ENCODE measurements at places on chromosomes 2 and 18. TPM values are rescaled to one million over a fixed set of nuclear protein-coding genes. Genes with fewer than 3 reads are reported as not detected.
A peak's percentile ranks its signal among the peaks of the same experiment; 100 is the strongest.

The CYP26B1 gene
- not detected for total RNA-seq

The CNGA3 gene
- total RNA-seq = not detected

The KCNS3 gene
- total RNA-seq = not detected

DNA sequence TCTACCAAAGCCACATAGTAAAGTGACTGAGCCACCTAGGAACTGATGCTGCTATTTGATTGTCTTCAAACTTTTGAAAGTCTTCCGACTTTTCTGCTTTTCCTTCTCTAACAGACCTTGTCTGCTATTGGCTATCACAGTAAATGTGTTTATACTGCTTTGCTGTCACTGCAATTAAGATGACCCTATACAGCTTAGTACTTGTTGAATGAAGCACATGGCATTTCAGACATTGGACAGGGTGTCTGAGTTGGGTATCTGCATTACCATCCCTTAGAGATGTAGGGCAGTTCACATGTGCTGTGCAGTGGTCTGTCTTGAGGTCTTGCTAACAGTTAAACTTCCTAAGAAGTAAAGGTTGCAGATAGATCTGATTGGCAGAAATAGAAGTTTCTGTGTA, 3.6 kb downstream of the WDR43 start:
- peaks cover 22% of the 10 kb centered on the region for H3K4me1 ChIP-seq
- no peak overlapping the region for H3K27ac ChIP-seq
- peak overlapping the region; percentile 100 for H3K4me3 ChIP-seq
- H3K27me3 ChIP-seq = no peaks in the 10 kb centered on the region

- no peak overlapping the region for H3K27ac ChIP-seq
- DNase-seq = no peak
- no peaks in the 10 kb centered on the region for H3K4me1 ChIP-seq
- H3K36me3 ChIP-seq = peaks cover 5% of the 10 kb centered on the region
- peaks cover 7% of the 10 kb centered on the region for H3K27me3 ChIP-seq
- H3K4me3 ChIP-seq = no peak overlapping the region
These were observed 77.4 kb downstream of the THNSL2 start for GRCh38 chr2:88247531-88247930.

The ANKRD30B gene
- not detected for total RNA-seq

The HTR2B gene
- not detected for total RNA-seq

GRCh38 chr2:24497685-24498084, 6.6 kb downstream of the NCOA1 start:
- peaks cover 55% of the 10 kb centered on the region for H3K4me1 ChIP-seq
- peak overlapping the region; percentile 5 for H3K27ac ChIP-seq
- peaks cover under 1% of the 10 kb centered on the region for H3K36me3 ChIP-seq
- no peak overlapping the region for H3K4me3 ChIP-seq
- no peak for DNase-seq

DNA sequence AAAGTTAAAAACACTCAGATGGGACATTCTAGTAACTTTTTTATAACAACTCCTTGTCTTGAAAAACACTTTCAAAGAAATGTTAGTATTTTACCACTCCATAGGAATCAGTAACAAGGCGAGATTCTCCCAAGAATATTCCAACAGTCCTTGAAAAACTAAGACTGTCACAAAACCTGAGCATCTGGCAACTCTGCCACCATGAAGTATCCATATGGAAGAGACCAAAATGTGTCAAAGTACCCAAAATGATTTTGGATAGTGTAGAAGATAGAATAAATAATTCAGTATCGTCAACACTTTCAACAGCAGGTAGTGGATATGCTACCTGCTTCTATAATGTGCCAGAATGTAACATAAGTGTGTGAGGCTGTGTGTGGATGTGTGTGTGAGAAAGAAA, 361.8 kb downstream of the ZEB2 start:
- peaks cover 15% of the 10 kb centered on the region for H3K4me1 ChIP-seq
- no peaks in the 10 kb centered on the region for H3K27me3 ChIP-seq
- peaks cover 9% of the 10 kb centered on the region for H3K36me3 ChIP-seq
- H3K4me3 ChIP-seq = no peak overlapping the region
- no peak for DNase-seq

DNA sequence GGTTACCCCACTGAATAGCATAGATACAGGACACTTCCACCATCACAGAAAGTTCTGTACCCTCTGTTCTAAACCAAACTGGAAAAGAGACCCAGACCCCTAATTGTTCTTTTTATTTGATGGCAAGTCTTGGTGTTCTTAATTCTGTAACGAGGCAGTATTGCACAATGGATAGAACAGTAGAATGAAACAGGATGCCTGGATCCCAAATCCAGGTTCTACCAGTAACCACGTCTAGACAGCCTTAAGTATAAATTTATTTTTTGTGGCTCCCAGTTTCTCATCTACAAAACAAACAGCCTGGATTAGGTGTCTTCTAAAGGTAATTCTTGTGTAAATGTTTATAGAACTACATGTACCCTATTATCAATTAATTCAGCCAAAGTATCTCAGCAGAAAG, 23.7 kb downstream of the SMC6 start:
- H3K4me1 ChIP-seq = no peaks in the 10 kb centered on the region
- no peak for DNase-seq
- H3K27ac ChIP-seq = no peak overlapping the region
- H3K36me3 ChIP-seq = peaks cover 15% of the 10 kb centered on the region
- H3K27me3 ChIP-seq = no peaks in the 10 kb centered on the region

GRCh38 chr2:239308661-239309397, 92.0 kb downstream of the HDAC4 start:
- no peak overlapping the region for H3K27ac ChIP-seq
- no peak overlapping the region for H3K4me3 ChIP-seq
- H3K36me3 ChIP-seq = no peaks in the 10 kb centered on the region
- DNase-seq = no peak
- H3K4me1 ChIP-seq = peaks cover 14% of the 10 kb centered on the region

DNA sequence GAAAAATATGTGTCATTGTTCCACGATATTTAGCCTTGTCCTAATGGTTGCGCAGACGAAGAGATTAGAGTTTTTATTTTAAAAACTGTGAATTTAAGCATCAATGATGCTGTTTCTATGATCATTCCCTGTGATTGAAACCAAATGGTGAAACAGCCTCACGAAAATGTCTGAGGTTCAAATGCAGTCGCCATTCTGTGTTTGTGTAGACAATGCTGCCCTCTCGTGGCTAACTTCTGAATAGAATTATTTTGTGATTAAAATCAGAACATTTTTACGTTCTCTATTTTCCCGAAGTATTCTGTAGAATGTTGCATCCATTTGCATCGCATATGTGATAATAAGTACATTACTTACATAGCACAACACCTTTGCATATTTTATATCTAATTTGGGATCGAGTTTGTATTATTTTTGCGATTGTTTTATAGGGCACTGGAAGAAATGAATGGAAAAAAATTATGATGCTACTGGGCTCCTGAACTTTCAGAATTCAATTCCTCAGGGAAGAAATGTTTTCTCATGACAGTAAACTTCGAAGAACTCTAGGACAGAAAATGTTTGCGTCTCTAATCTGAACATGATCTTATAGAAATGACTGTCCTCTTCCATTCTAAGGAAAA, 54.8 kb upstream of the CREB1 start:
- H3K27ac ChIP-seq = peak overlapping the region; percentile 21
- no peaks in the 10 kb centered on the region for H3K36me3 ChIP-seq
- H3K4me3 ChIP-seq = no peak overlapping the region
- H3K4me1 ChIP-seq = peaks cover 19% of the 10 kb centered on the region
- DNase-seq = no peak

DNA sequence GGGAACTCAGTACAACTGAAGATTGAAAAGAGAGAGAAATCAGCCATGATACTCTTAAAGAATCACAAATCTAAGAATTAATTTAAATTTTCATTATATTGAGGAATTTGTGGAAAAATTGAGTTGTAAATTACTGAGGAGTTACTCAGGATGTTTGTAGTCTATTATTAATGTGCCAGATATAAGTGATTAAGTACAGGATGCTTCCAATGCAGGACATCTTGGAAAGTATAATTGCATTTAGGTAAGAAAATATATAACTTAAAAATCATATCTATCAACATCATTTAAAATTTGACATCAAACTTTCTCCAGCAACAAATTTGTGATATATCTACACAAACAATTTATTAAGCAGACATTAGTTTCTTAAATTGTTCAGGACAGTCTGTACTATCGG, 1.3 kb downstream of the CALCRL start:
- H3K4me1 ChIP-seq = peaks cover 7% of the 10 kb centered on the region
- H3K27me3 ChIP-seq = no peaks in the 10 kb centered on the region
- no peak overlapping the region for H3K27ac ChIP-seq
- no peak overlapping the region for H3K4me3 ChIP-seq
- H3K36me3 ChIP-seq = no peaks in the 10 kb centered on the region

GRCh38 chr2:143575340-143575739, 446.1 kb downstream of the ARHGAP15 start:
- H3K36me3 ChIP-seq = peaks cover 9% of the 10 kb centered on the region
- H3K4me1 ChIP-seq = peaks cover 19% of the 10 kb centered on the region
- no peak overlapping the region for H3K4me3 ChIP-seq
- no peaks in the 10 kb centered on the region for H3K27me3 ChIP-seq

GRCh38 chr2:148987286-148987685, 51.2 kb upstream of the LYPD6B start:
- peaks cover 5% of the 10 kb centered on the region for H3K4me1 ChIP-seq
- H3K36me3 ChIP-seq = no peaks in the 10 kb centered on the region
- H3K27ac ChIP-seq = no peak overlapping the region
- H3K27me3 ChIP-seq = no peaks in the 10 kb centered on the region
- no peak for DNase-seq
- H3K4me3 ChIP-seq = no peak overlapping the region

The C2orf69 gene
- total RNA-seq = 22.1 TPM

GRCh38 chr18:37641573-37641972, 76.0 kb upstream of the CELF4 start:
- no peaks in the 10 kb centered on the region for H3K4me1 ChIP-seq
- no peak overlapping the region for H3K27ac ChIP-seq
- no peak for DNase-seq
- H3K27me3 ChIP-seq = no peaks in the 10 kb centered on the region
- no peak overlapping the region for H3K4me3 ChIP-seq
- H3K36me3 ChIP-seq = peaks cover 6% of the 10 kb centered on the region

The PTPRN gene
- total RNA-seq = not detected

DNA sequence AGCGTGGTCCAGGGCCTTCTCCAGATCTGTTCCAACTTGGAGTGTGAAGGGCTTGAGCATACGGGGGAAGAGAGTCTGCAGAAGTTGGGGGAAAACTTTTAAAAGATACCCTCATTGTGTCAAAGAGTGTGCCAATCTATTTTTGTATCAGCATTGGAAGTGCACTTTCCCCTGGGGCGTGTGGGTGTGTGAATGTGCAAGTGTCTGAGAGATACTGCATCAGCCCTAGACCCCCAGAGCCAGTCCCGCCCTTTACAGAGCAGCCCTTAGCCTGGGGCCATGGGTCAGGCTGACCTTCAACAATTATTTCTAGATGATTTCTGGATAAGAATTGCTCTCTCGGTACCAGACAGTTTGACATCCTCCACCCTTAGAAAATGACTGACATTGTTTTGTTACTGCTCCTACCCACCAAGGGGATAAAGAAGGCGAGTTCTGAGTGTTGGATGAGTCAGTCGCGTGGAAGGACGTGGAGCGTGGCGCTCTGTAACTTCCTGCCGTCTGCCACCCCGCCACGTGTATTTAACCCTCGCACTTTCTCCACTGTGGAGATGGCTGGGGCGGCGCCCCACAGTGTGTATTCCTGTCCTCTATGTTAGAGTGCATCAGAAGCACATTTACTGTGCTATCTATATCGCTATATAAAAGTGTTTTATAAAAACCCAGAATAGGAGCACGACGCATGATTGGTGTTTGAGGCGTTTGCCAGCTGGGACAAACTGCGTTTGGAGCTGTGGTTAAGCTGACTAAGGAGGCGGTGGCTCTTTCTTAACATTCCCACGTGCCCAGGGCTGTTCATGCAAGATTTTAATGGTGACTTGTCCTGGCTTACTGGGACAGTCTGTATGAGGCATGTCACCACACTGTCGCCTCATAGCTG, 122.6 kb downstream of the CABLES1 start:
- no peak overlapping the region for H3K27ac ChIP-seq
- peaks cover 28% of the 10 kb centered on the region for H3K4me1 ChIP-seq
- no peaks in the 10 kb centered on the region for H3K36me3 ChIP-seq
- H3K27me3 ChIP-seq = no peaks in the 10 kb centered on the region

The EFEMP1 gene
- not detected for total RNA-seq

The ABCA12 gene
- total RNA-seq = not detected

The G6PC2 gene
- not detected for total RNA-seq

GRCh38 chr2:100242476-100242875, 79.8 kb downstream of the LONRF2 start:
- DNase-seq = no peak
- no peak overlapping the region for H3K4me3 ChIP-seq
- H3K4me1 ChIP-seq = no peaks in the 10 kb centered on the region

GRCh38 chr2:173571021-173571821, 216.5 kb downstream of the CDCA7 start:
- DNase-seq = no peak
- no peaks in the 10 kb centered on the region for H3K4me1 ChIP-seq
- no peak overlapping the region for H3K27ac ChIP-seq
- H3K27me3 ChIP-seq = peaks cover 28% of the 10 kb centered on the region

The ASTL gene
- total RNA-seq = not detected

- no peaks in the 10 kb centered on the region for H3K36me3 ChIP-seq
- H3K27me3 ChIP-seq = peaks cover 44% of the 10 kb centered on the region
- no peak for DNase-seq
- no peaks in the 10 kb centered on the region for H3K4me1 ChIP-seq
- no peak overlapping the region for H3K27ac ChIP-seq
- H3K4me3 ChIP-seq = no peak overlapping the region
These were observed 50.2 kb downstream of the CABYR start for GRCh38 chr18:24189007-24189528.

DNA sequence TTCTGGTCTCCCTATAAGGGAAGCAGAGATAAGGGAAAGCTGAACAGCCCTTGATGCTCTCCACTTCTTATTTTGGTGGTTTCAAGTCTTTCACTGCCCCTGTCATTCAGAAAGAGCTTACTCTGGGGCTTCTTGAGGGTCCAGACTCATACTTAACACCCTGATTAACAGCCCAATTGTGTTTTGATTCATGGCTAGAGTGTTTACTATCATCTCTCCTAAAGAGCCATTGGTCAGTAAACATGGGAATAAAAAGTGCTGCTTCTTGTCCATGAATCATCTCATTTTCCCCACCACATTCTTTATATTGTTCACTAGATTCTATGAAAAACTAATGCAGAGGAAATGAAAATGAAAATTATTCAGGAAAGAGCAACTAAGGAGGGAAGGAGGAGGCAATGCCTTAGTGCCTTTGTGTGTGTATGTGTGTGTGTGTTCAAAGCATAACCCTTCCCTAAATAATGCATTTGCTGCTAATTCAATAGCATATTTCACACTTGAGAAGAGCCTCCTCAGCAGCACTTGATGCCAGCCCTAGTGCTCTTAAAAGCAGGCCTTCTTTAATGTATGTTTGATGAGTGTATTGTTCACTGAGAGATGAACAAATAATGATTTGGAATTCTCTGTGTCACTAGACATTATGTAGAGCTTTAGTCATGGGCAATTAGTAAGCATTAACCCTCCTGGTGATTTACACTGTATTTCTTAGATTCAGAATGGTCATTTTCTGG, 63.5 kb downstream of the DCC start:
- H3K4me3 ChIP-seq = no peak overlapping the region
- no peaks in the 10 kb centered on the region for H3K36me3 ChIP-seq
- H3K27me3 ChIP-seq = no peaks in the 10 kb centered on the region
- H3K27ac ChIP-seq = no peak overlapping the region
- no peak for DNase-seq

Measured in natural killer cell treated with Interleukin-12 subunit alpha and Interleukin-12 subunit beta and Interleukin-15 and Interleukin-18, amount 100 ng/mL, for 72 hours (primary cell).